Naive thymus-derived CD8-positive, alpha-beta T cell (primary cell): ENCODE measurements at places on chromosomes 6 and 20.

DNA sequence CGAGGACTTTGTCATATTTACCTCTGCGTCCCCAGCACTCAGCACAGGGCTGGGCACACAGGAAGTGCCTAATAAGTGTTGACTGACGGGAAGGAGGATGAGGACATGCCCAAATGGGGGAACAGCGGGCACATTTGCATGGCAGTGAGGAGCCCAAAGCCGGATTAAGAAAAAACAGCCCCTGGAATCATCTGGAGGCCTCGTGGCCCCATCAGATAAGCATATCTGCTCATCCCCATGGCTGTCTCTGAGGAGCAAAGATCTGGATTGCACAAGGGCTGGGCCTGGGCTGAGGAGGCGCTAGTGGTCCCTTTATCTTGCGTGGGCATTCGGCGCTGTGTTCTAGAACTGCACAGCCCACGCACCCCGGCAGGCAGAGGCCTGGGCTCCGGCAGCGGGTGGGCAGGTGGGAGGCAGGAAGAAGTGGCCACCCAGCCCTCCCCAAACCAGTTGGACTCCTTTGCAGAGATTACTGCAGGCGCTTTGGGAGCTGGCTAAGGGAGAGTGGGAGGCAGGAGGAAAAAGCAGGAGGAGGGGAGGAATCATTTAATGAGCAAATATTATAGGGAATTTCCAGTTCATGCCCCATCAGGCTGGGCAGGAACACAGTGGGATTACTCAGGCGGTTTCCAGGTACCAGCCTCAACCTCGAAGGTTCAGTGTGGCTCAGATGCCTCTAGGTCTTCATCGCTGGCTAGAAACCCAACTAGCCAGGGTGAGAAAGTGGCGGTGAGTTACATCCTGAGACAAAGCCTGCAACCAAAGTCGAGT lies 108.1 kb downstream of the CEBPB start:
- no peaks in the 10 kb centered on the region for H3K36me3 ChIP-seq
- no peaks in the 10 kb centered on the region for H3K27me3 ChIP-seq
- H3K4me1 ChIP-seq, result peaks cover 2% of the 10 kb centered on the region
- no peak for DNase-seq
- no peak overlapping the region for H3K4me3 ChIP-seq
- no peak overlapping the region for H3K27ac ChIP-seq

- no peak overlapping the region for H3K4me3 ChIP-seq
- H3K27me3 ChIP-seq, result no peaks in the 10 kb centered on the region
- H3K27ac ChIP-seq, result no peak overlapping the region
- DNase-seq, result no peak
- H3K36me3 ChIP-seq, result peaks cover 2% of the 10 kb centered on the region
Measured at GRCh38 chr6:158377860-158378259, 65.6 kb downstream of the TULP4 start.

GRCh38 chr20:10453241-10453640 lies 18.1 kb downstream of the SLX4IP start:
- peak overlapping the region; percentile 86 for H3K27ac ChIP-seq
- peak overlapping the region; percentile 67 for H3K4me3 ChIP-seq
- peaks cover 13% of the 10 kb centered on the region for H3K36me3 ChIP-seq
- peaks cover 11% of the 10 kb centered on the region for H3K4me1 ChIP-seq

GRCh38 chr20:1802385-1803060 lies 92.7 kb upstream of the SIRPA start:
- peak overlapping the region; percentile 79 for H3K4me3 ChIP-seq
- DNase-seq, result no peak
- no peaks in the 10 kb centered on the region for H3K36me3 ChIP-seq
- peaks cover 22% of the 10 kb centered on the region for H3K4me1 ChIP-seq
- peak overlapping the region; percentile 50 for H3K27ac ChIP-seq
- peaks cover 55% of the 10 kb centered on the region for H3K27me3 ChIP-seq

DNA sequence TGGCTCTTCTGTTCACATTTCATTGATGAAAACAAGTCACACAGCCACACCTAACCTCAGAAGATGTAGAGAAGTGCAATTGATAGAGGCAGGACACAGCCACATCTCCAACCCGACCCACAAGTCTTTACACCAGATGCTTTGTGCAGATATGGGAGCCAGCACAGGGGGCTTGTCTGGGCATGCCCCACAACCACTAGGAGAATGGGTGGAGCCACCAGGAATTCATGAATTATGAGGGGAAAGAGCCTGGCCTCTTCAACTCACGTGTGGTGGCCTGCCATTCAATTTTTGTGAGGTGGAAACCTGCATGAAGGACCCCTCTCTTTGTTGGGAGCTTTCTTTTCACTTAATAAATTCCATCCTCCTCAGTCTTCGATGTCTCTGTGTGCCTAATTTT lies 79.1 kb downstream of the OGFRL1 start:
- H3K27me3 ChIP-seq, result peaks cover 2% of the 10 kb centered on the region
- H3K4me3 ChIP-seq, result no peak overlapping the region
- H3K4me1 ChIP-seq, result peaks cover 19% of the 10 kb centered on the region
- no peak for DNase-seq
- no peak overlapping the region for H3K27ac ChIP-seq

DNA sequence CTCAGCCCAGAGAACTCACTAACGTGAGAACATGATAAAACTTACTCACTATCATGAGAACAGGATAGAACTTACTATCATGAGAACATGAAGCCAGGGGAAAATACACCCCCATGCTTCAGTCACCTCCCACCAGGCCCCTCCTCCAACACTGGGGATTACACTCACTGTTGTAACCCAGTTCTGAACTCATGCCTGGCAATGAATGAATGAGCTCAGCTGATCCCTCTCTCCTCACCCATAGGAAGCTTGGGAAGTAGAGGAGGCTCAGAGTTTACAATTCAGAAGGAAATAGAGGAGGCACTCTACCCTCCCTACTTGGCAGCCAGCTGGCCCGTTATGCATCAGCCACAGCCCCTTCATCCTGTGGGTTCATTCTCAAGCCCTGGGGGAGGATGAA lies 102.5 kb downstream of the EYA2 start:
- no peak overlapping the region for H3K4me3 ChIP-seq
- H3K27ac ChIP-seq, result no peak overlapping the region
- DNase-seq, result no peak
- H3K36me3 ChIP-seq, result no peaks in the 10 kb centered on the region

DNA sequence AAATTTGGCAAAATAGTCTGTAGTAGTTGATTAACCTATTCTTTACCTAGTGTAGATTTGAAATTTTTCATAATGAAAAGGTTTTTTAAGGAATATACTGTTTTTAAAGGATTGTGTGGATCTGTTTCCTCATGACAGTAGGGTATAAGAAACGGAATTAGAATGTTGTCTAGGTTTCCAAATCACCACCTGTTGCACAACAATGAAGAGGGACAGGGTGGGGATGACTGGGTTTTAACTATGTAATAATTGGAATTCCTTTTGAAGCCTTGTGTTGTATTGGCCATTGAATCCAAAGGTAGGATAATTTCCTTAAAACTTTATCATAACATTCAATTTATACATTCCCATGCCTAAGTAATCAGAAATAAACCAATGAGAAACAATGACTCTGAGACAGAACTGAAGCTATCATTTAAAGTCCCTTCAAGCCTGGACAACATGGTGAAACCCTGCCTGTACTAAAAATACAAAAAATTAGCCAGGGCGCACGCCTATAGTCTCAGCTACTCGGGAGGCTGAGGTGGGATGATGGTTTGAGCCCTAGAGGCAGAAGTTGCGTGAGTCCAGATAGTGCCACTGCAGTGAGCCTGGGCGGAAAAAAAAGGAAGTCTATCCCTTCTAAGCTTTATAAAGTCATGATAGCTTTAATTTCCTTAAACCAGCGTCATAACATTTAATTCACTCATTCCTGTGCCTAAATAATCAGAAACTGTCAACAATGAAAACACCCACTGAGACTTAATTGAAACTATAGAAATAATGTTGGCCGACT lies 18.3 kb upstream of the SLC17A5 start:
- no peak for DNase-seq
- no peak overlapping the region for H3K4me3 ChIP-seq
- no peak overlapping the region for H3K27ac ChIP-seq

DNA sequence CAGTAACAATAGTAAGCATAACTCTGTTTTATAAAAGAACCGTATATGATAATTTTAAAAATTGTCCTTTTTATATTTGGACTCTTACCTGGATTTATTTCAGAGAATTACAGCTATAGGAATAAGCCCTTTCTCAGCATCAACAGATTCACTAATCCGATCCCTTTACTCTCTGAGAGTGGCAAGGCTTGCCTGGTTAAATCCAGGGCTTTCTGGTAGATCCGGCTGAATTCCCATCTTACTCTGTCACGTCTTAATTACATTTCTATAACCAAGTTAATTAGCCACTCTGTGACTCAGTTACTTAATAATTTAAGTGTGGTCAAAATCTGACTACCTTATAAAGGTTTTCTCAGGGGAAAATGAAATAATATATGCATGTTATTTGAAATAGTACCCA lies 294.7 kb downstream of the FRK start:
- H3K27ac ChIP-seq, result no peak overlapping the region
- no peaks in the 10 kb centered on the region for H3K27me3 ChIP-seq
- H3K36me3 ChIP-seq, result no peaks in the 10 kb centered on the region
- H3K4me3 ChIP-seq, result no peak overlapping the region
- no peak for DNase-seq

GRCh38 chr20:58592076-58592695 lies 58.9 kb upstream of the STX16 start:
- H3K27me3 ChIP-seq, result peaks cover 20% of the 10 kb centered on the region
- peaks cover 2% of the 10 kb centered on the region for H3K4me1 ChIP-seq
- DNase-seq, result no peak
- no peaks in the 10 kb centered on the region for H3K36me3 ChIP-seq
- no peak overlapping the region for H3K27ac ChIP-seq

DNA sequence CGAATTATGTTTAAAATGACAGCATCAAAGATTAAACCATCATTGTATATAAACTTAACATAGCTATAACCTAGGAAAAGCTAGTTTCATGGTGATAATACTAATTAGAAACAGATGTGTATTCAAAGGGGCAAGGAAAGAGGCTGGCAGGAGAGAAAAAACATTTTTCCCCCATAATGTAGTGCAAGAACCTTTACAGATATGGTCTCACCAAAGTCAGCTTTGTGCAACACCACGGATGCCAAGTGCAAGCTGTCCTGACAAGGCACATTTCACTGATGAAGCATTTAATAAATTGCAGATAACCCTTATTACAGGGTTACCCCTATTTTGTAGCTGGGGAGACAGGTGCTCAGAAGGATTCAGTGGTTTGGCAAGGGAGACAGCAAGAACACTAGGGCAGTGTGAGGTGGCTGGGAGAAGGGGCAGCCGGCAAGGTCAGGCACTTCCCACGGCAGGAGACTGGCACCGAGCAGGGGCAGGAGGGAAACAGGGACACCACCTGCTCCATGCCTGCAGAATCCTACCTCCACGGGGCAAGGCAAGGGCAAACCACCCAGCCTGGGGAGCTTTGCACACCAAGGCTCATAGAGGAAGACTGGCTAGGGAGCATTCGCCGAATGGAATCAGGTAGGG lies 6.5 kb downstream of the RPS6KA2 start:
- H3K36me3 ChIP-seq, result no peaks in the 10 kb centered on the region
- H3K27me3 ChIP-seq, result peaks cover 2% of the 10 kb centered on the region
- no peak overlapping the region for H3K4me3 ChIP-seq
- H3K27ac ChIP-seq, result no peak overlapping the region
- DNase-seq, result no peak
- peaks cover under 1% of the 10 kb centered on the region for H3K4me1 ChIP-seq

GRCh38 chr20:54665812-54666211 lies 190.4 kb downstream of the DOK5 start:
- H3K4me1 ChIP-seq, result peaks cover 5% of the 10 kb centered on the region
- H3K36me3 ChIP-seq, result no peaks in the 10 kb centered on the region
- no peak for DNase-seq
- no peak overlapping the region for H3K27ac ChIP-seq
- H3K4me3 ChIP-seq, result no peak overlapping the region

- DNase-seq, result no peak
- no peaks in the 10 kb centered on the region for H3K4me1 ChIP-seq
- H3K4me3 ChIP-seq, result no peak overlapping the region
- peaks cover 14% of the 10 kb centered on the region for H3K27me3 ChIP-seq
- H3K36me3 ChIP-seq, result no peaks in the 10 kb centered on the region
Measured at GRCh38 chr20:56328861-56329260, 29.9 kb upstream of the FAM210B start.

DNA sequence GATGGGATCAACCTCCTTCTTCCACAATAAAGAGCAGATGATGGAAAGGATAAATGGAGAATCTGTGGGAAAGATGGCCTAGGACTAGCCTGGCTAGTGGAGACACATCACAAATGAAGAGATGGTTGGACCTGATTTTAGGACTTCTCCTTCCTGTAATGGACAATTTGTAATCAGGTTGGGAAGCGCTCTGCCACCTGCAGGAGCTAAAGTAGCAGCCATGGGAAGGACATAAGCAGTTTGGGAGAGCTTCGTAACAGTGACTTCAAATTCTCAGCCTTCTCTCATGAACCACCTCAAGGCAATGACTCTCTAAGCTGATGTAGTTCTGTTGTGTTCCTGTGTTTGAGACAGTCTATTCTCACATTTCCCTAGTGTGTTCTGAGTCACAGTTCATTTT lies 137.9 kb upstream of the BMP2 start:
- no peak for DNase-seq
- no peaks in the 10 kb centered on the region for H3K36me3 ChIP-seq
- H3K4me3 ChIP-seq, result no peak overlapping the region
- H3K27ac ChIP-seq, result no peak overlapping the region

DNA sequence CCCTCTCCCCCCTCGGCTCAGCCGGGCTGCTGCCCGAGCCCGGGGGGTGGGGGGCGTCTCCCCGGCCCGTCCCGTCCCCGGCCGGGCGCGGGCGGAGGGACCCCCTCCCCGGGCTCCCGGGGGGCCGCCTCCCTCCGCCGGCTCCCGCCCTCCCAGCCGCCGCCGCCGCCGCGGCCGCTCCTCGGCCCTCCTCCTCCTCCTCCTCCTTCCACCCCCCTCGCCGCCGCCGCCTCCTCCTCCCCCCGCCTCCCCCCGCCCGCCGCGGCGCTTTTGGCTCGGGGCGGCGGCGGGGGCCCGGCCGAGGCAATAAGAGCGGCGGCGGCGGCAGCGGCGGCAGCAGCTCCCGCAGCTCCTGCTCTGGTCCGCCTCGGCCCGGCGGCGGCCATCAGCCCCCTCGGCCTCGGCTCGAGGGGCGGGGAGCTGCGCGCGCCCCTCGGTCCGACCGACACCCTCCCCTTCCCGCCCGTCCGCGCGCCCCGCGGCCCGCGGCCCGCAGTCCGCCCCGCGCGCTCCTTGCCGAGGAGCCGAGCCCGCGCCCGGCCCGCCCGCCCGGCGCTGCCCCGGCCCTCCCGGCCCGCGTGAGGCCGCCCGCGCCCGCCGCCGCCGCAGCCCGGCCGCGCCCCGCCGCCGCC lies 38.7 kb downstream of the GNAS start:
- peak overlapping the region; percentile 69 for H3K4me3 ChIP-seq
- no peak for DNase-seq
- H3K27me3 ChIP-seq, result no peaks in the 10 kb centered on the region
- no peaks in the 10 kb centered on the region for H3K36me3 ChIP-seq

DNA sequence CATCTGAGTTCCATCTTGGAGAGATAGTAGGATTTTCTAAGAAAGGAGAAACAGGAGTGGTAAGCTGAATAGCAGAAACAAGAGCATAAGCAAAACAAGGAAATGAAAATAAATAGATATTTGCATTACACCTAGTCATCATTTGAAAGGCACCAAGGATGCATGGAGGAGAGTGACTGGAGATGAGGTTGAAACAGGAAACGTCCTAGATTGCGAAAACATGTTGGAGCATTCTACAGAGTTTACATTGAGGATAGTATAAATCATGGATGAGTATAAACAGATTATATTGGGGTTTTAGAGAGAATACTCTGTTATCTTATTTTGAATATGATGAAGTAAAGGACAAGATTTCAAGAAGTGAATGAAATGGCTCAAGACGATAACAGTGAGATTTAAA lies 507.3 kb downstream of the EYS start:
- H3K27me3 ChIP-seq, result no peaks in the 10 kb centered on the region
- H3K27ac ChIP-seq, result no peak overlapping the region
